ENCODE measurements at places on chromosomes 4 and X.

DNA sequence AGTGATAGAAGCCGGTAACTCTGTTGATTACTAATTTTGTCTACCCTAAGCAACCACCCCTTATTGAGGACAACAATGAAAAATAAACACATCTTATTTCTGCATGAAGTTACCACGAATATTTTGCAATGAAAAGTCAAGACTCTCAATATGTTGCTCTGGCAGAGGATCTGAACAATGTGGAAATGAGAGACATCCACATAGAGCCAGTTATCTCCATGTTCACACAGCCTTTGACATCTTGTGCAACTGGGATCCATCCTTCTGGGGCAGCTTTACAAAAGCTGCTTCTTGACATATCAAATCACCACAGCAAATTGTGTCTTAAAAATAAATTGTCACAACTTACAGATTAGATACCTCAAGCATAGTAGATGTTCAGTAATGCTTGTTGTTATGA is 10.2 kb downstream of the EDNRA start:
- no peak for DNase-seq

DNA sequence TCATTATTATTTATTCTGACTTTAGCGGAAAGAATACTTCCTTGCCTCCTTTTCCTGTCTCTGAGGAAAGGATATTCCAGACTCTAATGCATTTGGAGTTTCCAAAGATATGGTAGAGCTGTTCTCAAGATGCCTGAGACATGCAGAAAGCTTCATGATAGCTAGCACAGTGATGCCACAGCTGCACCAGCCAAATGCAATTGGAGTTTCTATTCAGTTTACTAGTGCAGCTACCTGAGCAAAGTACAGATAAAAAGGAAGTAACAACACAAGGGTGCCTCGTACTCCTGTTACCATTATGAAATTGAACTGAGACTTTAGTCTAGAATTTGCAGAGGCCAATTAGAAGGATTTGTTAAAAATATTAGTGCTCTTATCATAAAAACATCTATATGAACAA is 57.5 kb upstream of the PARM1 start:
- no peak for DNase-seq

DNA sequence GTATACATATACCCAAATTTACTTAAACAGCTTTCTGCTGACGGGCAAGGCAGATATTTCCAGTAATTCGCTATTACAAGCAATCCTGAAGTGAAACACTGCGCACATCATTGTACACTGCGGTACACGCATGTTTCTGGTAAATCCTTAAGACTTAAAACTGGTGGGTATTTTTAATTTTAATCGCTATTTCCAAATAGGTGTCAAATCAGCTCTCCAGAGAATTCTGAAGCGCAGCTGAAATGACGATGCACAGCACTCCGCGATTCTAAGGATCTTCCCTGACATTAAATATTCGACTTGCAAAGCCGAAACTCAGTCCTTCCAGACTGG is 361 bp downstream of the TMEM128 start:
- DNase-seq: no peak

- DNase-seq: no peak
Measured at GRCh38 chrX:23387550-23388184, 53.0 kb downstream of the PTCHD1 start.

- DNase-seq: no peak
Measured at GRCh38 chrX:40471965-40472648, 108.7 kb upstream of the ATP6AP2 start.

GRCh38 chr4:7800410-7800809 is 139.3 kb downstream of the AFAP1 start:
- DNase-seq: no peak

- no peak for DNase-seq
Measured at GRCh38 chr4:146334862-146335449, 120.6 kb downstream of the REELD1 start.

GRCh38 chr4:38804654-38805295 is at the start of gene TLR1:
TLR1 (minus strand) TSS chr4:38804791; CDS start chr4:38798831, 5,960 bp downstream.
- DNase-seq: no peak

- no peak for DNase-seq
Measured at GRCh38 chr4:169665046-169665737, 44.8 kb downstream of the CLCN3 start.

DNA sequence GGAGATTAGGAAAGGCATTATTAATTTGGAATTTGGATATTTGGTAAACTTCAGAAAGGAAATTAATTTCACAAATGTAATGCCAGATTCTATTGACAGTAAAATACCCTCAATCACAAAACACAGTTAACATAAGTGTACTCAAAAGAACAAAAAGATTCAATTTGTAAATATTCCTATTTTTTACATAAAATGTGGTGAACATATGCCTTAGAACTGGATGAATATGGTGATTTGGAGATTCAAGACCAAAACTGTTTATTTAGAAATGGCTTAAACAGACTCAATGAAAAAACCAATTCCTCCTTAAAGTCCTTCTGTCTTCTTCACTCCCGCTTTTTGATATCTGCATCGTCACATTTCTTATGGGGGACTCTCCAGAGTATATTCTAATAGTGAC is 417.6 kb upstream of the TENM3 start:
- no peak for DNase-seq

- DNase-seq: no peak
Measured at GRCh38 chrX:39810901-39811300, 286.9 kb downstream of the BCOR start.

- no peak for DNase-seq
Measured at GRCh38 chr4:144509088-144510015, 136.6 kb upstream of the HHIP start.

GRCh38 chr4:8085491-8086117 is 73.0 kb downstream of the ABLIM2 start:
- no peak for DNase-seq

DNA sequence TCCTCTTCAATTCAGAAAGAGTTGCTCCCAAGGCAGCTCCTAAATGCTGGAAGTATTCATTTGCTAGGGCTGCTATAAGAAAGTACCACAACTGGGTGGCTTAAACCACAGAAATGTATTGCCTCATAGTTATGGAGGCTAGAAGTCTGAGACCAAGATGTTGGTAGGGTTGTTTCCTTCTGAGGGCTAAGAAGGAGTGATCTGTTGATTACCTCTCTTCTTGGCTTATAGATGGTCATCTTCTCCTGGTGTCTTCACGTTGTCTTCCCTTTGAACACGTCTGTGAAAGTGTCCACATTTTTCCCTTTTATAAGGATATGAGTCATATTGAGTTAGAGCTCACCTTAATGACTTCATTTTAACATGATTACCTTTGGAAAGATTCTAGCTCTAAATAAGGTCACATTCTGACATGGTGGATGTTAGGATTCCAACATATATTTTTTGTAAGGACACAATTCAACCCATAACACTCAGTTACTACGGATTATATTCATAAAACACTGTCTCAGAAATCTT is 266.3 kb downstream of the SPATA18 start:
- no peak for DNase-seq

DNA sequence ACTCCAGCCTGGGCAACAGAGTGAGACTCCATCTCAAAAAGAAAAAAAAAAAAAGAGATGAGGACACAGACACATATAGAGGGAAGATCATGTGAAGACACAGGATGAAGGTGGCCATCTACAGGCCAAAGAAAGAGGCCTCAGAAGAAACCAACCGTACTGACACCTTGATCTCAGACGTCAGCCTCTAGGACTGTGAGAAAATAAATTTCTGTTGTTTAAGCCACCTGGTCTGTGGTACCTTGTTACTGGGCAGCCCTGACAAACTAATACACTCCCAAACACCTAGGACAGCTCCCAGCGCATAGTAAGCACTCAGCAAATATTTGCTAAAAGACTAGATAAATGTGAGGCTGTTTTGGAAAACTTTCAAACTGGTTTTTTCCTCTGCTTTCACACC is 59.2 kb upstream of the SMIM10 start:
- no peak for DNase-seq

DNA sequence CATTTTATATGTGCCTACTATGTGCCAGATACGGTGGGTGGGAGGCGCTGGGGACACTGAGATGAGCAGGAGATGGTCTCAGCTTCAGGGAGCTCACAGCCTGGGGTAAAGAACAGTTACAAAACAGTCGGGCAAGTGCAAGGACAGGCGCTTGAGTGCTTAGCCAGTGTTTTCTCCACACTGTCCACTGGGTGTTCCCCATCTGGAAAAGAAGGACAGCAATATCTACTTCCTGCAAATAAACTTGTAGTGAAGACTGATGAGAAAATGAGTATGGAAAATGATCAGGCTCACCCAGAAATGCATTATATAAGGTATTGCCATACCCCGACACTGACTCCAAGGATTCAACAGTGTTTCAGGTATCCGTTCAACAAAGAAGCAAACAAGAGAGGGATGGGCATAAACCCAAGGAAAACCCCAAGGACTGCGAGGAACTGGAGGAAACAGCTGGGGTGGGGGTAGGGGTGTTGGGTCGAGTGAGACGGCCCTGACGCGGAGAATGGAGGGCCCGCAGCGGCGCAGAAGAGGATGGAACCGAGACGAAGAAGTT is 835 bp downstream of the TMEM185A start:
- no peak for DNase-seq

GRCh38 chrX:129798888-129799287 is 19.1 kb downstream of the SASH3 start:
- DNase-seq: no peak

DNA sequence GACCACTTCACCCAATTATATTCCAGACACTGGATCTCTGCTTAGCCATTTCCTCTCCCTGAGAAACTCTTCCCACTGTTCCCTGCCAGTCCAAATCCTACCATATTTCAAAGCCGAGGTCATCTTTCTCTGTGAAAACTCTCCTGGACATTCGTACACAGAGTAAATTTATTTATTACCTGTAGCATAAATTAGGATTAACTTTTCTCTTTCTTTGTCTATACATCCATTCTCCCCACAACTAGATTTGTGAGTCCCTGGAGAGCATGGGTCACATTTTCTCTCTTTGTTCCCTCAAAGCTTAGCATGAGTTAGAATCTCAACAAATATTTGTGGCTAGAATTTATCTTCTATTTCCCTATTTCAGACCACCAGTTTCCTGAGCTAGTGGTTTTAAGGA is 27.8 kb upstream of the SMIM10 start:
- DNase-seq: no peak

- no peak for DNase-seq
Measured at GRCh38 chr4:124530464-124531077, 182.0 kb downstream of the ANKRD50 start.

DNA sequence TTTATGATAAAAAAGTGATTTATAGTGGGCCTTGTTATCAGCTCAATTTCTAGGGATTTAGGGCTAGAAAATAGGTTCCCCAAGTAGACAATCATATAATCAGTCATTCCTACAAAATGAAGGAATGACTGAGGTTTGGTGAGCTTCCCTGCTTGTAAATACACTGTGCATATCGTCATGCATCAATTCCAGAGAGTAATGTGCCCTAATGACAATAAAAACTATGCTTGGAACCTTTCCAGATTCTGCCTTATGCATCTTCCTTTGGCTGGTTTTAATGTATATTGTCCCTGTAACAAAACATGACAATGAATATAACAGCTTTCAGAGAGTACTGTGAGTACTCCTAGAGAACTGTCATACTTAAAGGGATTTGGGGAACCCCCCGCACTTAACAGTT is 1310.9 kb downstream of the PCDH7 start:
- no peak for DNase-seq

GRCh38 chr4:26884486-26884988 is 23.9 kb downstream of the STIM2 start:
- no peak for DNase-seq

DNA sequence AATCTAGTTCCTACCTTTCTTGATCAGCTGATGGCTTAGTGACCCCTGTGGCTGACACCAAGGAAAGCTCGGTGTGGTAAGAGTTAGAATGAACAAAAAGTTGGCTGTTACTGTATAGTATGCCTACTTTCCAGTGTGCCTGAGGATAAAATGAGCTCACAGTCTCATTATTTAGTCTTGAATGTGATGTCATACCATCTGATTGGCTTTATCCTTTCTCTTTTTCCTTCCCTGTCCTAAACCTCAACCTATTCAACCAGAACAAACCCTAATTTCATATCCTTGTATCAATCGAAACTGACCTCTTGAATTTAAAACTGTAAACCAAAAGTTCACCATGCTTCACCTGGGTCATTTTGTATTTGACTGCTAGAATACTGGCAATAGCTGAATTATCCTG is 156.4 kb downstream of the PPARGC1A start:
- no peak for DNase-seq

GRCh38 chrX:100831219-100831946 is 11.2 kb downstream of the CSTF2 start:
- no peak for DNase-seq

- DNase-seq: no peak
Measured at GRCh38 chr4:94126669-94127068, 81.0 kb upstream of the SMARCAD1 start.

DNA sequence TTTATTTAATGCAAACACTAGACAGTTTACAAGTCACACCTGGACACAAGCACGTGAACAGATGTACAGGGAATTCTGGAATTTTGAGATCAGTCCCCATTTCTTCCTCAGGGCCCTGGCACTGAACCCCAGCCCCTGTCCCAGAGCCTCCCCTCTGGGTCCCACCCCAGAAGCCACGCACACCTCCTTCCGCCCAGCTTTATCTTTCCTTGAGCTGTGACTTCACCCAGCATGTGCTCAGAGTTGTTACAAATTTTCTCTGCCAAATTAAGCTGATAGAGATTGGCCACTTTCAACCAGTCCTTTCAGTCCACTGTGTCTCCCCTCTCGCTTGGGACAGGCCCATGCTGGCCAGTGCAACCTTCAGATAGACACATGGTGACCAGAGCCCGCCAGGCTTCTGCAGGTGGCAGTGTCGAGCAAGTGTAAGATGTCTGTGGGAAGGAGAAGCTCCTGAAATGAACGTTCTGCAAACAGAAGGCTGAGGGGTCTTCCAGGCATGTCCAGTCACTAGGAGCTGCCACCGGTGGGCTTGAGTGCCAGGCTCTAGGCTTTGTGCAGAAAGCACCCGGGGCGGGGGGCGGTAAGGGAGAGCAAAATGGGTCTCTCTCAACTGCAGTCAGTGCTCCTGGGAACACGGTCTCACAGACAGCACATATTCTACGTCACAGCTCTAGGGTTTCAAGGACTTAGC is 73.3 kb downstream of the MTMR1 start:
- no peak for DNase-seq

GRCh38 chr4:118281611-118282442 is 71.0 kb downstream of the PRSS12 start:
- peak; percentile 3 for DNase-seq

DNA sequence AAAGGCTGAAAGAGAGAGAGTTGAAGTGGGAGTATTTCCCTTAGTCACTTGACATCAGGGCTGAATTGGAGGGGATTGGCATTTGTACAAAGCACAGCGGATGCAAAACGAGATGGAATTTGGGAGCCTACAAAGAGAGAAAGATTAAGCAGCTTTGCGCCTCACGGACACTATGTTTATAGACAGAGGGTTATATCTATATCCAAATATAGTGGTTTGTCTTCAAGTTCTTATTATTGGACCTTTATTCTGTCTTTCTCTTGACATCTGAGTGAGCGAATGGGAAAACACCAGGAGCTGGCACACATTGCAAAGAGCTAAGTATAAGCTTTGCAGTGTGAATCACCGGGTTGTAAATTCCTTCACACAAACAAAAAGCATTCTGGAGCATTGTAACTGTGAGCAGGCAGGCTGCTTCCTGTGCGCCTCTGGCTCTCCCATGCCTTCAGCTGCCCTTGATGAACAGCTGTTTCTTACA is 500.2 kb downstream of the STIM2 start:
- DNase-seq: no peak

- no peak for DNase-seq
Measured at GRCh38 chr4:137946453-137947174, 295.5 kb downstream of the SLC7A11 start.

GRCh38 chrX:86910027-86910426 is 607.6 kb upstream of the KLHL4 start:
- no peak for DNase-seq
